ENCODE measurements at places on chromosomes 13 and 19.

DNA sequence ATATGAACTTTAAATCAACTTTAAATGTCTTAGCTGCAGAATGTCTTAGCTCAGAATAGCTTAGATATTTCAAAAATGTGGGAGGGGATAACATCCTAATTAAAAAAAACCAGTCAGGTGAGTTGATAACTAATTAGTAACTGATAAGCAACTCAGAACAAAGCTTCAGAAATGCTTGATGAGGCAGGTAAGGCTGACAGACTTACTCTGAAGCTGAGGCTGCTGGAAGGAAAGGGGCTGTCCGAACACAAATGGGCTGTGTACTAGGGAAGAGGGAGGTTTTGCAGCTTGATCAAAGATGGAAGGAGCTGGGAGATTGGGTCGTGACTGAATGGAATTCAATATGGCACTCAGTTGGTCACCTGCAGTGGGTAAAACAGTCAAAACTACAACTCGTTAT, 91.2 kb upstream of the FBXL3 start:
- DNase-seq = no peak

- no peak for DNase-seq
These were observed 2.1 kb upstream of the NLRP7 start for GRCh38 chr19:54949412-54949811.

DNA sequence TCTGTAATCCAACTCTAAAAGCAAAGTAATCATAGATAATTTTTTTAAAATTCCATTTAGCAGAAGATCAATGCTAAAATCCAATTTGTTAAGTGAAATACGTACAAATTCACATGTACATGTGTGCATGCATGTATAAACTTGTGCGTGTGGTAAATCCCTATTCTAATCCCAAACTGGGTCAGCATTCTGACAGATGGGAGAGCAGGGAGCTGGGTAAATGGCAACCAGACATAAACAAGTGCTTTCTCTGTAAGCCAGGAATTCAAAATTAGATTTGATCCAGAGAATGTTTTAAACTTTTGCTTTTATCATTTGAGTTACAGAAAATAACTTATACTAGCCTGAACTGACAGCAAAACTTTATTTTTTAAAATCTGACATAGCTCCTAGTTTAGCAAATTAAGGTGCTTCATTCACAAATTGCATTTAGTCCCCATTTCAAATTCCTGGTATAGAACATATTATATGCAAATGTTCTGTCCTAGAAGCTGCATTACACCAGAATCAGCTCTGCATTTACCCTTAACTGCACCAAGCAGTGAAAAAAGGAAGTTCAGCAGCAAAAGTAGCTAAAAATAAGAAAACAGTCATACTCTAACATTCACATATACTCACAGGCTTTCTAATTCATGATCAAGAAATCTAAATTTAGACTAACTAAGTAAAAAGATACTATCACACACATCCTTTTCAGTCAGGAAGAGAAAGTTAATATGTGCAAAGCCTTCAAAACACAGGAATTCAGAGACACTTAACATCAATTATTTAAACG, 32.6 kb downstream of the UBL3 start:
- DNase-seq = no peak

- no peak for DNase-seq
These were observed 103.9 kb downstream of the HS6ST3 start for GRCh38 chr13:96193728-96194310.

- no peak for DNase-seq
These were observed 186.2 kb upstream of the PCDH9 start for GRCh38 chr13:67416047-67416925.

- DNase-seq = no peak
These were observed 107.7 kb downstream of the PTPRS start for GRCh38 chr19:5232798-5233505.

- no peak for DNase-seq
These were observed 623.4 kb downstream of the PCDH17 start for GRCh38 chr13:58254943-58255342.

DNA sequence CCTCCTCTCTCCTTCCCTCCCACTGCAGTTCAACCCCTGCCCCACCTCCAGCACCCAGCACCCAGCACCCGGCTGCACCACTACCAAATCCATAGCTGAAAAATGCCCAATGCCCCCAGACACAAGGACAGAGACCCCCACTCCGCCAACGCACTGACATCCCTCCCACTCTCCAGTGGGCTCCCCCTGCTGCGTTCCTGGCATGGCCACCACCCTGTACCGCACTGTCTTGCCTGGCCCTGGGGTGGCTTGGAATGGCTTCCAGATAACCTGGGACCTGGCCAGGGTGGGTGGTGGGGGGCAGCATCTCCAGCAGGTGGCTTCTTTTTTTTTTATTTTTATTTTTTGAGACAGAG, 5.8 kb upstream of the MKNK2 start:
- DNase-seq = no peak

- no peak for DNase-seq
These were observed 58.5 kb upstream of the GPR12 start for GRCh38 chr13:26819046-26819445.

DNA sequence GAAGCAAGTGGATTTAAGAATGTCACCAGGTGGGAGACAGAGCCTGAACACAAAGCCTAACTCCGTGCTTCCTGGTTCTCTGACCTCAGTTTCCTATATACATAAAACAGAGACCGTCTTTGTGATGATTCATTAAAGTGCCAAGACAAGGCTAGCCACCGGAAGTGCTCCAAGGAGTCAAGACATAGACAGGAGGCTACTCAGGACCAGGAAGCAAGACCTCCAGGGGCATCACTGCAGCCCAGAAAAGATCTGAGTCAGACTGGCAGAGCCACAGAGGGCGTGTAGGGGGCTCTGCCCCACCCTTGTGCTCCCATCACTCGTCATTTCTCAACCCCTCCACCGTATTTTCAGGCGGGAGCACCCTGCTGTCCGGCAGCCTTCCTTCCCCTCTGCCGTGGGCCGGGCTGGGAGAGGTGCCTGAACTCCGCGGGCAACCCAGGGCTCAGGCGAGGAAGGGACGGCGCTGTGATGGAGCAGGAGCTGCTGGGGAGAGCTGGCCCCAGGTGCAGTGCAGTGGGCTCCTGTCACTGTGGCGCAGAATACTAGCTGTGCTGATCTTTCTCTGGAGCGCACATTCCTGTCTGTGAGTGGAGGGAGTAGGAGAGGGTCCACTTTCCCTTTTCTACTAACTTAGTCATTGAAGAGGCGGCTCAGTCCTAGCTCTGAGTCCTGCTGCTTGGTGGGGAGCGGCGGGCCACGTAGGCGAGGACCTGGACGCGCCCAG, 134.7 kb upstream of the GPR12 start:
- no peak for DNase-seq

GRCh38 chr13:35162420-35162819, 220.3 kb downstream of the NBEA start:
- no peak for DNase-seq

DNA sequence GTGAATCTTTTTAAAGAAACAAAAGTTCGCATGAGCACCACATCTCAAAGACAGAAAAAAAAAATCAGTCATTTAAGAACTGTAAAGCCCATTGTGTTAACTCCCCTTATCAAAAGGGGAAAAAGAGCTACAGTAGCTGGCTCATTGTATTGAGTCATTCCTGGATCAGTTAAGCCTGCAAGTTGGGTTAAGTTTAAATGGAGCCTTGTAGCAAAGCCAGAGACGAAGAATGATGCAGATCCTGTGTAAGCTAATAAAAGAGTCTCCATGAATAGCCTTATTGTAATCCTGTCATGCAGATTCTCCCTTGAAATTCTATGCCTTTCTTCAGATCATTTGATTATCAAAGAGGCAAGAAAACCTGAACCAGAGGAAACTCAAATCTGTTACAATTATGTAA, 83.8 kb downstream of the CRYL1 start:
- no peak for DNase-seq

DNA sequence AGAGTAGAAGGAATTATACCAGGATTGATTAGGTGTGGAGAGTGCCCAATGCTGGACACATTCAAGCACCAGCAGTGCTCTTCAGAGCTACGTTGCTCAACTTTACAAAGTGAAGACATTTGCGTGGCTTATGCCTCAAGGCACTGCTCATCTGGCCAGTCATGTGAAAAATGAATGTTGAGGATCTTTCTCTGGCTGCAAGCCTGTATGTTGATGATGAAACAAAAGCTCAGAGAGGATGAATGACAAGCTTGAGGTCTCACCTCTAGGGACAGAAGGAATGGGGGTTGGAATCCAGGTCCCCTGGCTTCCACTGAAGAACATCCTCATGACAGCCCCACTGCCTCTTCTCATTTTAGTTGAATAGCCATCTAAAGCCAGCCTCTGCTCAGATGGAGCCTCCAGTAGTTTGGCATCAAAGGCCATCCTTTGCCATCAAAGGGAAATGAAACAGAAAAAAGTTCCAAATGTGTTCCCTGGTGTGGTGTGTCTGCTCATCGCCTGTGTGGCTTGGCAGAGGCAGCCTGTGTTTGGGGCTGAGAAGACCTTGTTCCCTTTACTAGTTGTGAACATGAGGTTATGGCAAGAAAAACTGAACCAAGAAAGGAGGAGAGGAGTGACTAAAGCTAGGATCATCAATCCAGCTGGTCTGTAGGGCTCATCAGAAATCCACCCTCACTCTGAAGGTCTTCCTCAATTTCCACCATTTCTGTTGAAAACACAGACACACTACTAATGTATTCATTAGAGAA, 114.0 kb upstream of the KL start:
- DNase-seq = no peak

GRCh38 chr13:99227909-99228688, 27.4 kb downstream of the UBAC2 start:
- no peak for DNase-seq

GRCh38 chr19:33302974-33303790, 848 bp upstream of the CEBPA start:
- DNase-seq = no peak

DNA sequence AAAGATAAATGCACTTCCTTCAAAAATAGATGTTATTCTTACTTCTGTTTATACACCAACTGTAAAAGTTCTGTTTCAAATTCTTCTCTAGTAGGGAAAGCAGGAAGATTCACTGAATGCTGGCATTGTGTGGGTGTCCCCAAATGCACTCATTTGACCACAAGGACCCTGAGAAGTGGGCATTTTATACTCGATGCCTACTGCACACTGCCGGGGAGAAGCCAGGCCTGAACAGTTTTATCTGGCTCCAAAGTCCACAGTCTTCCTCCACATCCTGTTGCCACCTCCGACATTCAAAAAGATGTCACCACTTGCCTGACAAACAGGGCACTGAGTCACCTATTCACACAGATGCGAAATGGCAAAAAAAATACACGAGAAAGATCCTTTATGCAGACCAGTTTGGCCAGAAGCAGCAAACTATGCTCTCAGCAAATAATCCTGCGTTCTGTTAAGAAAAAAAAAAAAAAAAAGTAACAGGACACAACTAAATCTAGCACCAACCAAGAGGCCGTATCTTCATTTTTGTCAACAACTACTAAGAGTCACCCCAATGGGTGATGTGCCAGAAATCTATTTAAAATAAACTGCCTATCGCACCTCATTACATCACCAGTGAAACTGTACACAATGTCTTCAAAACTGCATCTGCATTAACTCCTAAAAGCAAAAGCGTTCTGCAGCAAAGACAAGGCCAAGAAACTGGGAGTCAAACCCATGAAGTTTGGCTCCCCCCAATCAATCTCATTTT, 6.2 kb downstream of the ZC3H4 start:
- DNase-seq = no peak

- DNase-seq = no peak
These were observed 1.8 kb downstream of the DBP start for GRCh38 chr19:48635263-48635965.

DNA sequence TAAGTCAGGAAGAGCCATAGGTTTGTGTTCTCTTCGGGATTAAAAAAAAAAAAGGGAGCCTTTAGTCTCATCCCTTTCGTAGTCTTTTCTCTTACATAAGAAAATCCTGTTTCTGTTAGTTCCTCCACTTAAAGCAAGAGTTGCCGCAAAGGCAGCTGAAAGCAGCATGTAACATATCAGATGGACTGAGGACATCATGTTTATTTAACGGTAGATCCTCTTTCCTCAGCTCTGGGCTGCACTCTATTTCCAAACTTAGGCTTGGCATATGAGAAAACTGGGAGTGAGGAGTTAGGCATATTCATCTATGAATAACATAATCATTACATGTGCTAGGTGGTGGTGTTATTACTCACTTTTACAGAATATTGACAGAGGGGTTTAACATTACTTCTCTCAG, 391.2 kb downstream of the KLF12 start:
- no peak for DNase-seq

GRCh38 chr13:44713788-44714469, 137.8 kb upstream of the TSC22D1 start:
- no peak for DNase-seq

- DNase-seq = no peak
These were observed 5.2 kb downstream of the CHAMP1 start for GRCh38 chr13:114319441-114319913.

DNA sequence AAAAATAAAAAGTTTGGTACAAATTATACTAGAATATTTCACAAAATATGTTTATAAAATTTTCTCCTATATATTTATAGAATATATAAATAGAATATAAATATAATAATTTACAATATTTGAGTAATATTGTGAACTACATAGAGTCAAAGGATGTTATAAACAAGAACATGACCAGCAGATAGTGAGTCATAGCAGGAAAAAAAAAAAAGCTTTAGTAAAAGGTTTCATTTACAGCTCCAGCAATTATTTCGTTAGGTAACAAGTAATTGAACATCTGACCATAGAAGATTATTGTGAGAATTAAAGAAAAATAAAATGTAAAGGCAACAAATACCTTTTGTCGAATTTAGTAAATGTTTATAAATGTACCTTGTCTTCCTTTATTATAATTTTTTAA, 864.1 kb downstream of the PCDH17 start:
- no peak for DNase-seq

DNA sequence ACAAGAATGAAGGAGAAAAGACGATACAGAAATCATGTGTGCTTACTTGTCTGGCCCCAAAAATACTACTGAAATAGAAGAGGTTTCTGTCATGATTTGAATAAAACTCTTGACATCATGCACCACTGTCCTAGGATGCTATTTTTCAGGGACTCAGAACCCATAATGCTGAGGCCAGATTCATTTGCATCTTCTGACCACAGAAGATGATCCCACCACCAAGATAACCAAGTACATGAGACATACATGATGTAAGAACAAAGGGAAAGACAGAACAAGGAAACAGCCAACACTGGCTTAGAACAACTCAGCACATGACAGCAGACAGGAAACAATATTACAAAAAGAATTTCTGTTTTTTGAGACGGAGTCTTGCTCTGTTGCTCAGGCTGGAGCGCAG, 2.5 kb downstream of the ZNF552 start:
- DNase-seq = no peak

GRCh38 chr13:107625648-107626047, 589.7 kb downstream of the LIG4 start:
- no peak for DNase-seq

- DNase-seq = no peak
These were observed 505 bp downstream of the PAF1 start for GRCh38 chr19:39390451-39390750.

Measured in NCI-H187 treated with DMSO at 0.1 percent for 48 hours (cell line).